ENCODE measurements at places on chromosomes 1 and 21.

- no peak for DNase-seq
These were observed 1.5 kb downstream of the TTC34 start for GRCh38 chr1:2799811-2800663.

- DNase-seq, result no peak
These were observed 61.0 kb downstream of the PAX7 start for GRCh38 chr1:18691648-18692047.

DNA sequence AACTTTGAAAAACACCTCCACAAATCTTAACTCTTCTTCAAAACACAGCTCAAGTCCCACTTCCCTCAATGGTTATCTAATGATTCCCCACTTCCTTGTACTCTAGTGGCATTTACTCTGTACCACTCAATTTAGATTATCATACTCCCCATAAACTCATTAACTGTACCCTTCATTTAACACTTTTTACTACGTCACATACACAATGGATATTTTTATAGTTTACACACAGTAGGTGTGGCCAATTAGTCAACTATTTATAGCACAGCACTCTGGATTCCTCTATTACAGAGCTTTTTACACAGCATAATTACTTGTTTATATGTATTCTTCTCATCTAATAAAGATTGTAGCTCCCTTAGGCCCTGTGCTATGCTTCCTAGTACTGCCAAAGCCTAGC, 62.1 kb downstream of the FOXJ3 start:
- DNase-seq, result no peak

DNA sequence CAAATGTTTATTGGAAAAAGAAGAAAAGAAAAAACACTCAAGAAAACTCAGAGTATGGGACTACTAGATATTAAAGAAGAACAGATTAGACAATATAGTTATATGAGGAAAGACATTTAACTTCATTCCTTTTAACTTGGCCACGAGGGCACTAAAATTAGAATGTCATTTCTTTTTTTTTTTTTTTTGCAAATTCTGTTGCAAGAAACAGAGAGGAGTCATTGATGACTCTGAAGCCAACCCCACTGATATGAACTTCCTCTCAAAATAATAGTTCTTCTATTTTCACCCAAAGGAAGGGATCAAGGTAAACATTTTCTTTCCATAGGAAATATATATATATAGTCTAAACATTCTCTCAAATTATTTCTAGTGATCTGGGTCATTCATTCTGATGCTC, 24.6 kb upstream of the PEX19 start:
- no peak for DNase-seq

- no peak for DNase-seq
These were observed 113.4 kb downstream of the GRIK3 start for GRCh38 chr1:36920801-36921405.

- no peak for DNase-seq
These were observed 95.3 kb downstream of the CASZ1 start for GRCh38 chr1:10701145-10701544.

DNA sequence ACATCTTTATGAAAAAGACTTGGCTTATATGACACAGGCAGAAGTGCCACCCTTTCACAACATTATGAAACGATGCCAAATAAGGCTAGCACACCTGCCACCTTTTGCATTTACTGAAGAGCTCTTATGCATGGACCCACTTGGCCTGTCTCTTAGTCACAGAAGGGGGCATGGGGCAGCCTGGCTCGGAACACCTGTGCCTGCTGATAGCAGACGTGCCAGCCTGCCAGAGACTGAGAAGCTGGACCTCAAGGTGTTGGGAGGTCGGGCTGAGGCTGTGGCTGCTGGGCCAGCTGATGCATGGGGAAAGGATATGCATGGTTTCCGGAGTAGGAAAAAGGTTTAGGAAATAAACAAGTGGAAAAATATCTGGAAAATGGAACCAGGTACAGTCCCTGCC, 21.5 kb downstream of the RCAN1 start:
- DNase-seq, result no peak

DNA sequence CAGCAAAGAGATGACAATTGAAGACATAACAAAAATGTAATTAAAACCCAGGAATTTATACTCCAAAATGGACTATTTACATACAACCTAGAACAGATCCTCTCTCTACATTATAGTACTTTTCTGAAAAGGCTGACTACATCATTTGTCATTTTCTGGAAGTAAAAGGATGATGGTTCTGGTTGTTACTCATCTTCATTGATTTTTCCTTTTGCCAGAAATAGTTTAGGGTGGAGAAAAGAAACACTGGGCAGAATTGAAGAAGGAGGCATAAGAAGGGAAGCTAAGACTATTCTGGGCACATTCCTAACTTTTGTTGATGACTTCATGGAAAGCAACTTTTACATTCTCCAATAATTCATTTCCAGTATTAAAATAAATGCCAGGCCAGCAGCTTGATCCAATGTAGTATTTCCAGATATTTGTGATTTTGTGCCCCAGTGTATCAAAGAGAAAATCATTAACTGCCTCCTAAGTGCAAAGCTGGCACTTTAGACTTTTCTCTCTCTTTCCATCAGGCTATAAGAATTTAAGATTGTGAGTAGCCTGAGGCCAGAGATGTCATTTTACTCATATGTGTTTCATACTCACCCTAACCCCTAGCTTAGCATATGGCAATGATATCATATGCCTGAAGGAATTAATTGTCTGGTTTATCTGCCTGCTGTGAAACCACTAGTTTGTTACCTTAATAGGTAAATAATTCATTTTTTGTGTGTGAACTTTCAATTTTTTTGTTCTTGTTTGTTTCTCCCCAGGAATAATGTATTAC, 369.5 kb upstream of the LYPLAL1 start:
- no peak for DNase-seq

DNA sequence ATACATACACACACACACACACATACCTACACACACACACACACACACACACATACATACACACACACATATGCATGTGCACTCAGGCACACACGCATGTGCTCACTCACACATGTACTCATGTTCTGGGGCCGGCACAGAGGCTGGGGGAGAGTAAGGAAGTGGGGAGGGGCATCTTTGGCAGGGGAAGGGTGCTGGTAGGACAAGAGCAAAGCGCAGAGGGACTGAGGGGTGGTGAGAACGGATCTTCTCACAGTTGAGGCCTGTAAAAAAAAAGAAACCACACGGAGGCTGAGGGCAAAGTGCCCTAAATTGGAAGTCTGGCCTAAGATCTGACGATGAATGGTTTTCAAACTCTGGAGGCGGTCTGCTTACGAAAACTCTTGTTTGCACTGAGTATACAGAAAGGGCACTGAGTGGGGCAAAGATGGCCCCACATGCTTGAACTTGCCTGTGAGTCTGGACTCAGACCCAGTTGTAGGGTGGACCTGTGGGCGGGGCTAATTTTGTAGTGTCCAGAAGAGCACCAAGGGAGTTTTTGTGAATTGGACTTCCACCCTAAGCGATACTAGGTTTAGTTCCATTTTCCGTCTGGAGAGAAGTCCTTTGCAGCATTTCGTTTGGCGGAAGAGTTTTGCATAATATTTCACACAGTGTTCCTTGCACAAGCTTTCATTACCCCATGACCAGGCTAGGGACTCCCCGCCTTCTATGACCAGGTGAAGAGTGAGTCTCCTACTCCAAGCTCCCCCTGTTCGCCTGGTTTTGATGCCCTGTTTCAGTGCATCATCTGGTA, 79.3 kb upstream of the LYST start:
- no peak for DNase-seq

- DNase-seq, result no peak
These were observed 18.5 kb downstream of the CAMK1G start for GRCh38 chr1:209601809-209602657.

- DNase-seq, result no peak
These were observed 48.4 kb upstream of the DNAJC6 start for GRCh38 chr1:65260851-65261473.

- no peak for DNase-seq
These were observed 513.2 kb downstream of the COL11A1 start for GRCh38 chr1:102595106-102595505.

DNA sequence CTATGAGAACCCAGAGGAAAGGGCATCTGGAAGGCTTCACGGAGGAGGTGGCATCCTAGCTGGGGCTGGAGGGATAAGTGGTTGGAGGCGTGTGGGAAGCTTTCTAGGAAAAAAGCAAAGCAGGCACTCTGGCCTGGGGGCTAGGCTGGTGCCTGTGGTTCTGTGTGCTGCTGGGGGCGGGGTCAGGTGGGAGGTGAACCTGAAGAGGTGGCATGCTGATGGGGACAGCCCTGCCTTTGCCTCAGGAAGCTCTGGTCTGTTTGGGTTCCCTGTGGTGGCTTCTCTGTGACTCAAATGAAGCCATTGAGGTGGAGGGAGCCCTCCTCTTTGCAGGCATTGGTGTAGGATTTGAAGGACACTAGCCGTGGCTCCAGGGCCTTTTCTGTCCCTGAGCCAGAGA, 221.6 kb upstream of the POU3F1 start:
- no peak for DNase-seq

GRCh38 chr1:243433737-243434370, 178.0 kb downstream of the SDCCAG8 start:
- no peak for DNase-seq

GRCh38 chr1:42758641-42759040, 8.2 kb downstream of the P3H1 start:
- DNase-seq, result no peak

DNA sequence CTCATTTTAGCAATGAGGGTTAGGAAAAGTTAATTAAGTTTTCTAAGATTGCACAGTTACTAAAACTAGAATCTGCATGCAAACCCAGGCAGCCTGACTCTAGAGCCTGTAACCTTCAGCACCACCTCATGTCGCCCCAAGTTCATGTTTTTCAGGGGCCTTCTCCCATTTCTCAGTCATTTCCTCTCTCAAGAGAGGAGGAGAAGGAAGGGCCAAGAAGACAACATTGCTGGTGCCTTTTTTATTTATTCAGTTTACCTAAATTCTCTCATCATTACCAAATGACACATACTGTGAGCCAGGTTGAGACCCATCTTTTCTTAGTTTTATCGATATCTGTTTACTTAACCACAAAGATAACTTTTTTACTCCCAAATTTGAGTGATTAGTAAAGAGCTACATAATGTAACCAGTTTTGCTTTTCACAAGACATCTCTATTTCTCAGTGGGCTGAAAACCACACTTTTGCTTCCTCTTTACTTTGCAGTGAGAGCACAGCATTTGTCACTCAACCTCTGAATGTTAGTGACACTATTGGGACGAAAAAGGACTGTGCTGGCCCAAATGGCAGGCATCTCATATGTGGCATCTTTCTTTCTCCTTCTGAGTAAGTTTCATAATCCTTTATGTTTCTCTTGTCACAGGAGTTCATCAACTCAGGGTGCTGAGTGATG, at the start of gene CD101:
Gene CD101, plus strand, starts transcription at position 507 of the 674 bp plus-strand sequence. Its CDS starts 58 bp downstream, at position 565.
- DNase-seq, result no peak

DNA sequence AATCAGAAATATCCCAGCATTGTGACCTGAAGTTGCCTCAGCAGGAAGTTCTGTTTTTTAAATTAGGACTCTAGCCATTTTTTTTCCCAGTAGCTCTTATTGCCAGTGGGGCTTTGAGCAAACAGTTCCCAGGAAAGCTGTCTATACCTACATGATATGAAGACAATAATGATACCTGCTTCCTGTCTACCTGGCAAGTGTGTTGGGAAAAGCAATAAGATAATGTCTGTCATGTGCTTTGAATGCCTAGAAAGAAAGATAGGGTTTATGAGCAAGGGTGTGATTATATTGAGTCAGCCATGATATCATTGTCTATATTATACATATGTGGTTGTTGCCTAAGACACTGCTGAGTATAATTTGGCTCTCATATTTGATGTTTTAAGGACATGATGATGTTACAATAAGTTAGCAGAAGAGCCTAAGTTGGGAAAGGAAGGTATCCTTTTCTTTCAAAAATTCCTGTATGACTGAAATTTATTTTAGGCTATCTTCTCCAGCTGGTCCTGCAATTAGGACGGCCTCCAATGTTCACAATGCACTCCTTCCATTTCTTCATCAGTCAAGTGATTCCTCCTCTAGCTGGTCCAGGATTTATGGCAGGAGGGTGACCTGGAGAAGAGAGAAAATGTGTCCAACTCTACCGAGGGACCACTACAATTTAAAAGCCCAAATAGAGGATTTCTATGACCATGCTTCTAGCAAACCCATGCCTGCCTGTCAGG, 99.6 kb upstream of the CDC42BPA start:
- no peak for DNase-seq

DNA sequence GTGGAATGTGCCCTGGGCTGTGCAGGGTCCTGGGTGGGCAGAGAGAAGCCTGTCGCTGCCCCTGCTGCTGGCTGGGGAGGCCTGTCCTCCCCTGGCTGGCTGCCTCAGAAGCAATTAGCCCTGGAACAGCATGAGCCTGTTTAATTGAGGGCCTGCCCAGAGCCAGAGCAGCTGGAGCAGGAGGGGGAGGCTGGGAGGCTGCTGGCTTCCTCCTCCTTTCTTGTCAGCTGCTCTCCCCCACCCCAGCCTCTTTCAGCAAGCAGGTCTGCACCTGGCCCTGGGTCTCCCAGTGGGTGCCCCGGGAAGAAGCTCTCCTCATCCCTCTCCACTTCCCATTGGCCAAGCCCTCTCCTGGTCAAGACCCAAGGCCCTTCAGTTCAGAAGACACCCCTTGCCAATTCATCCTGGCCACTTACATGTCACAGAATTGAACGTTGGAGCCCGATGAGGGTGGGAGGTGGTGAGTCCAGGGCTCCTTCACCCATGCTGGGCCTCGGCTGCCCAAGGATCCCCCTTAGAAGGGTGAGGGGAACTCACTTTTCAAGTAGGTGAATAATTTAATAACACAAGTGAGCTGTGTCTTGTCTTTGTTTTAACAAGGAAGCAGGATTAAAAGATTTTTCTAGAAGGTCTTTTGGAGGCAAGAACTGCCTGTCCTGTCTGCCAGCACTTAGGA, 13.2 kb downstream of the AMPD2 start:
- DNase-seq, result no peak
